ENCODE measurements at places on chromosomes 2 and 18.
A peak's percentile ranks its signal among the peaks of the same experiment; 100 is the strongest.

GRCh38 chr2:69208023-69208595 is 178.9 kb downstream of the GFPT1 start:
- peak; percentile 36 for DNase-seq

DNA sequence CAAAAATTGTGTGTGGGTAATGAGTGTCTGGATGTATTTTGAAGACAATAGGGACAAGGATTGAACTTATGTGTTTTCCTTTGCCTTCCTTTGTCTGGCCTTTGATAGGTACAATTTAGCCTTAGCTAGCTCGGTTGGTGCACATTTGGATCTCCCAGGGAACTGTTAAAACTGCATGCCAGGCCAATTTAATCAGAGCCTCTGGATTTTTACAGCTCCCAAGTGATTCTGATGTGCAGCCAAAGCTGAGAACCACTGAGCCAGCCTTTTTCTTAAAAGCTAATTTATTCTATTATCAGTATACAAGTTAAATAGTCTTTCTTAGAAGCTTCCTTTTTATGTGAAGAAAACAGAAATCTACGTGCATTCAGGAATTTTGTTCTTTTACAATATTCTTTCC is 25.0 kb downstream of the PLEK start:
- no peak for DNase-seq

DNA sequence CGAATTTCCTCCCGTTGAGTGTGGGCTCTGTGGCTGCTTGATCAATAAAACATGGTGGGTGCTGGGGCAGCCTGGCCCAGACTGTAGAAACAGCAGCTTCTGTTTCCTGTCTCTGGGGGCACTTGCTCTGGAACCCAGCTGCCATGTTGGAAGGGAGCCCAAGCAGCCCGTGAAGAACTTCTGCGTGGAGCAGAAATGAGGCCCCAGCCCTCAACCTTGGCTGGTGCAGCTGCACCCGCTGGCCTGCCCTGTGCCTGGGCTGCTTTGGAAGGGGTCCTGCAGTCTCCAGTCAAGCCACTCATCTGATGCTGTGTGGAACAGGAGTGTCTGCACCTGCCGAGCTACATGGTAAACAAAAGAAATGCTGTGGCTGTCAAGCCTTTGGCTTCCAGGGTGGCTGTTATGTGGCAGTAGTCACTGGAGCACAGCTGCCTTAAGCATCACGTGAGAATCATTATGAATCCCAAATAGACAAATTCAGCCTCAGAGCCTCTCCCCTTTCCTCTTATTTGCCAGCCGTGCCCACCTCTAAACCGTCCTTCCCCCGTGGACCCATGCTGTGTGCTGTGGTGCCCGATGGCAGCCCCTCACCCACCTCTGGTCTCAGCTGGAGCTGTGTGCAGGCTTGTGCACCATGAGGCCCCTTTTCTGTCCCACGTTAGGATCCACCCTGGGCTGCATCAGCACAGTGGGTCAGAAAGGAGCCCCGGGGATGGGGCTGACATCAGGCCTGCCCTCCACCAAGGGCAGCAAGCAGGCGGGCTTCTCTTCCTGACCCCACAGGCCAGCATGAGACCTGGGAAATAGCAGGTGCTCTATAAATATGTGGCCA is 134.0 kb upstream of the HDAC4 start:
- no peak for DNase-seq

DNA sequence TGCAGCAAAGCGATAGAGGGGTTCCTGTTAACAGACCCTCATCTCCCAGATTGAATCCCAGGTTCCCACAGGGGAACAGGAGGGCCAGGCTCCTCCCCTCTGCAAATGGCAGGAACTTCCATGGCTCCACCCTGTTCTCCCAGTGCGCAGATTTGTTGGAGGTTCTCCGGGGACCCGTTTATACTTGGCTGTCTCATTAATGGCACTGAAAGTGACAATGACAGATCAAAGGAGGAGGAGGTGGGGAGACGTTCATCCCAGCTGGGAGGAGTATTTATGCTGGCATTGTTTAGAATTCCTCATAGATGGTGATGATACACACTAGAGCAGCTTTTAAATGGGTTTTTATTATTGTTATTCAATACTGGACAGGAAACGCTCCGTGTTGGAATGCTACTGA is 186.9 kb downstream of the LRP1B start:
- no peak for DNase-seq

DNA sequence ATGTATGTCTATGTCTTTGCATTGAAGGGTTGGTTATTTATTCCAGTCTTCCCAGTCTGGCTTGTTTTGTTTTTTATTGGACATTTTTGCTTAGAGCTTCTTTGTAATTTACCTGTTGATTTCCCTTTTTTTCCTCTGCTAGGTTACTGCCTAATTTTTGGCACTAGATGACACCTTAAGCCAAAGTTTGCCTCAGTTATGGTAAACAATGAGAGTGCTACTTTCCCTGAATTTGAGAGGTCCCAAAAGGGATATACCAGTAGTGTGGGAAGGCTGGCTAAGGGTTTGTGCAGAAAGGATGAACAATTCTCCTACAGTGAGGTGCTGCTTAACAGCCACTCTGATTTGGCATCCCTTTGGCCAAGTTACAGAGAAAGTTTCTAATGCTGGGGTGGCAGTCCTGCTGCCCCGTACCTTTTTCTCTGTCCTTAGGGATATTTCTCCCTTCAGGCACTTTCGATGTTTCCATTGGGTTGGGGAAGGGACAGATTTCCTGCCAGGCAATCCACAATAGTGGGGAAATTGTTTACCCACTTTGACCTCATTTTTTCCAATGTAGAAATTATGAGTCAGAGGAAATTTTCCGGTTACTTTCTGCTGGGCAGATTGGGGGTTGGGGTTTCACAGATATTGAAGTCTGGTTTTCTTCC is 354.9 kb downstream of the PTPRM start:
- peak; percentile 74 for DNase-seq

- peak; percentile 63 for DNase-seq
Observed at GRCh38 chr2:196607073-196607472, 32.4 kb upstream of the CCDC150 start.

DNA sequence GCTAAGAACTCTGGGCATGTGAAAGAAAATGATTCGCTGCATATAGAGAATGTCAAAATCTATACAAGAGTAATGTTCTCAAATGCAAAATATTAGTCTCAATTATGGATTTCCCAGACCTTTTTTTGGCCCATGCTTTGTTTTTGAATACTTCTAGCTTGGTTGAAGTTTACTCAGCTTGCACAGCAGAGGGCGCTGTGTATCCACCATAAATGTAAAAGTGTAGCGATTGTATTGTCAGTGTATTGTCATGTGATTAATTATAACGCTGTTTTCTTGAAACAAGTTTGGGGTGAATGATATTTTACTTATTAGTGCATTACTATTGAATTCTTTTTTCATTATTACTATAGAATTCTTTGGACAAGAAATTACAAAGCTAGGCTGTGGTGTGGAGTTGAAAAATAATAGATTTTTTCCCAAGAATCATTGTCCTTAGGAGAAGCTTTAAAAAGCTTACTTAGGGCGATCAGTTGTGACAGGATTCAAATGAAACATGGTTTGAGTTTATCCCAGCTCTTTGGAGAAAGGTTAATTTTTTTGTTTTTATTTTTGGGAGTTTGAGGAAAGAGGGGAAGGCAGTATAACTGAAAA is 98.3 kb downstream of the PIK3C3 start:
- peak; percentile 65 for DNase-seq

DNA sequence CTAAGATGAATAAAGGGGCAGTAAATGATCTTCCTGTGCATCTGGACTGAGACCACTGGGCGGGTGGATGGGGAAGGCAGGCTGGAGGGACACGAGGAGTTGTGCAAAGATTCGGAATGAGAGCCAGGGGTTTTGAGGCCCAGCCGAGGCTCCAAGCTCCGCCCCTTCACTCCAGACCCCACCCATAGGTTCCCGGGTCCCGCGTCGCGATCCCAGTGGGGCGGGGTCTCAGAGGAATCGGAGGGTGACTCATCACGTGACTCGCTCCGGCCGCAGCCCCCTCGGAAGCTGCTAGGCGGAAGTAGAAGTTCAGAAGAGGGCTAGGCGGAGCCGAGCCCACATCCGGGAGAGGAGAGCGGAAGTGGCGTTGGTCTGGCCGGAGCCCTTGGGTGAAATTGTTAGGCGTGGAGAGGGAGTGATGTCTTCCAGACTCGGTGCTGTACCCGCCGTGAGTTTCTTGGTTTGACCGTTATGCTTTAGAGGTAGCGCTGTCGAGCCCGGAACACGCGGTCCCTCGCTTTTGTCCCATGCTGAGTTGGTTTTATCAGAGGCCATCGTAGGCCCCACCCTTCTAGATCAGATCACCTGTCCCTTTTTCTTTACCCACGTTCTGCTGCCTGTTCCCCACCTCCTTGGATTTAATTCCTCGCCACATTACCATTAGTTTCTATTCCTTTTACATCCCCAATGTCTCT is at the start of gene ZNF512:
TSS of gene ZNF512 (plus strand) at position 348 of the 695 bp plus-strand sequence. CDS start at position 419, 71 bp downstream.
- DNase-seq, result peak; percentile 94

- DNase-seq, result no peak
Observed at GRCh38 chr2:160570376-160570775, 76.8 kb upstream of the RBMS1 start.

DNA sequence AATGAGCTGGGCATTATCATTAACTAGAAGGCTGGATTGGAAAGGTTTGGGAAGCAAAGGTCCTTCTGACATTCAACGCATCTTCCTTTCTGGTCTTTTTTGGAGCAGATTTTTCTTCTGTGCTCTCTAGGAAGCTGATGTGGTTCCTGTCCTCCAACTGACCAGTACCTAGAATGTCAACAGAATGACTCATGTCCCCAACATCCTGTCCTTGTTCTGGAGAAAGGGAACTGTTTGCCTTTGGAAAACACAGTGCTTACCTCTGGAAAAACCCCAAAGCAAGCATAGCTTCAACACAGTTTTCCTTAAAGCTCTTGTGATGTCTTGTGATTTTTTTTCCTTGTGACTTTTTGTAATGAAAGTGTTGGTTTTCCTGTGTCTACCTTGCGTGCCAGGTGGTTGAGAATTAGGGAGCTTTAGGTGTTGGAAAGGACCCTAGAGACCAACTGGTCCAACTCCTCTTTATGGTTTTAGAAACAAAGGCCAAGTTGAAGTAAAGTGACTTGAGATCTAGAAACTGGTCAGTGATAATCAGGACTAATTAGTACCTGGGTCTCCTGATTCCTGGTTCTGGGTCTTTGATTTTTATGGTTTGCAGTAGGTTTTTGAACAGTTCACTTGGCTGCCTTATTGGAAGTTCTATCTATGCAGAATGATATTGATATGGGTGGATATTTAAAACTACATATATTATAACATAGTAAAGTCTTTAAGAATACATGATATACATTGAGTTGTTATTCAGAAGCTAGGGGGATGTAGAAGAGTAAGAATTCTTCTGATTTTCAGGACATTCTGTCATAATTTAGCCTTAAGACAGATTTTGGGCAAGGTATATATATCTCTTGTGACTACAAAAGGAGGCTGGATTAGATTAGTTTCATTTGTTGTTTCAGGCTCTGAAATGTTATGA is 70.5 kb downstream of the FMNL2 start:
- peak; percentile 68 for DNase-seq

GRCh38 chr2:127193164-127193966 is 26.7 kb downstream of the CYP27C1 start:
- DNase-seq, result peak; percentile 57

GRCh38 chr2:168727904-168728470 is 74.5 kb upstream of the NOSTRIN start:
- no peak for DNase-seq
